ENCODE measurements at places on chromosomes 7 and 10. TPM values are rescaled to one million over a fixed set of nuclear protein-coding genes. Genes with fewer than 3 reads are reported as not detected.

GRCh38 chr7:92622685-92623084 lies 32.5 kb upstream of the FAM133B start:
- H3K4me3 ChIP-seq: no peak overlapping the region
- H3K27me3 ChIP-seq: no peaks in the 10 kb centered on the region
- H3K4me1 ChIP-seq: peaks cover 28% of the 10 kb centered on the region
- H3K27ac ChIP-seq: peak overlapping the region; percentile 80
- peaks cover 4% of the 10 kb centered on the region for H3K36me3 ChIP-seq

- H3K36me3 ChIP-seq: no peaks in the 10 kb centered on the region
- H3K27ac ChIP-seq: no peak overlapping the region
- H3K4me3 ChIP-seq: no peak overlapping the region
- H3K4me1 ChIP-seq: no peaks in the 10 kb centered on the region
Observed at GRCh38 chr10:116538992-116539391, 6.7 kb upstream of the PNLIP start.

- no peak for DNase-seq
- no peak overlapping the region for H3K27ac ChIP-seq
- no peak overlapping the region for H3K4me3 ChIP-seq
- no peaks in the 10 kb centered on the region for H3K36me3 ChIP-seq
- no peaks in the 10 kb centered on the region for H3K27me3 ChIP-seq
Observed at GRCh38 chr7:78326189-78326588, 527.6 kb downstream of the PHTF2 start.

DNA sequence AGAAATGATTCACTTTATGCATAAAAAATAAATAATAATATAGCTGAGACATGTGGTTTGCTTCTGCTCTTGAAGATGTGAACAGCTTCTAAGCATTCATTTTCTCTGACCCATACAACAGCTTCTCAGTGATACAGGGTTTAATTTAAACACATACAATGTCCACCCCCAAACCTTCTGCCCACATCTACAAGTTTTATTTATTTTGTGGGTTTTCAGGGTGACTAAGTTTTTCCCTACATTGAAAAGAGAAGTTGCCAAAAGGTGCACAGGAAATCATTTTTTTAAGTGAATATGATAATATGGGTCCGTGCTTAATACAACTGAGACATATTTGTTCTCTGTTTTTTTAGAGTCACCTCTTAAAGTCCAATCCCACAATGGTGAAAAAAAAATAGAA lies 17.2 kb downstream of the INHBA start:
- no peaks in the 10 kb centered on the region for H3K36me3 ChIP-seq
- H3K27ac ChIP-seq: no peak overlapping the region
- DNase-seq: no peak
- H3K4me1 ChIP-seq: no peaks in the 10 kb centered on the region
- no peaks in the 10 kb centered on the region for H3K27me3 ChIP-seq

- H3K27me3 ChIP-seq: peaks cover 11% of the 10 kb centered on the region
- DNase-seq: no peak
- no peaks in the 10 kb centered on the region for H3K36me3 ChIP-seq
- H3K4me1 ChIP-seq: no peaks in the 10 kb centered on the region
Observed at GRCh38 chr7:35398518-35398917, 144.6 kb upstream of the TBX20 start.

DNA sequence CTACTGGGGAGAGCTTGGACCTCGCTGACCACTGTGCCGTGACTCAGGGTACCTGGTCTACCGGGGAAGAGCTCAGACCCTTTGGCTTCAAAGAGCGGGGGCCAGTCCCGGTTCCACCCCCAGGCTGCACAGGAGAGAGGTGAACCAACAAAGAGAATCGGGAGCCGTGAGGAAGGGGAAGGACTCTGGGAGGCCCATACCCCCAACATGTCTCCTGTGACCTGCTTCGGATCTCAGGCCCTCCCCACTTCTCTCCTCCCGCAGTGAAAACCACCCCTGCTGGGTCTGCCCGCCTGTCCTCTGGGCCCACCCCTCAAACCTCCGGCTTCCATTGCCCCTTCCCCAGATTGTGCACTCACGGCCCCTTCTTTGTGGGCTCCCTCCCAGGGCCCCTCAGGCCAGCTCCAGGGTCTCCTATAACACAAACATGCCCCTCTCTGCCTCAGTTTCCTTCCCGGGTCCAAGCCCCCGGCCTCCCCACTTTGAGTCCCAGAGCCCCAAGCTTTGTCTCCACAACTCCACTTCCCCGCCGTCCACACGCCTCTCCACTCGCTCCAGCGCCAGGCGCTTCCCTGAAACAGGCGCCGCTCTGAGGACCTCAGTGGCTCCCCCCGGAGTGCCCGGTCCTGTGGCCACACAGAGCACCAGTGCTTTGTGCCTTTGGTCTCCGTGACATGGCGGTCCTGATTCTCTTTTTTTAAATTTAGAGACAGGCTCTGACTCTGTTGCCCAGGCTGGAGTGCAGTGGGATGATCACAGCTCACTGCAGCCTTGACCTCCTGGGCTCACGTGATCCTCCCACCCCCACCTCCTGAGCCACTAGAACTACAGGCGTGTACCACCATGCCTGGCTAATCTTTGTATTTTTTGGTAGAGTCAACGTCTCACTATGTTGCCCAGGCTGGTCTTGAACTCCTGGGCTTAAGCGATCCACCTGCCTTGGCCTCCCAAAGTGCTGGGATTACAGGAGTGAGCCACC lies 7.5 kb upstream of the INTS1 start:
- no peak overlapping the region for H3K4me3 ChIP-seq
- H3K27ac ChIP-seq: peak overlapping the region; percentile 75
- H3K27me3 ChIP-seq: no peaks in the 10 kb centered on the region
- no peaks in the 10 kb centered on the region for H3K36me3 ChIP-seq
- peaks cover 58% of the 10 kb centered on the region for H3K4me1 ChIP-seq

DNA sequence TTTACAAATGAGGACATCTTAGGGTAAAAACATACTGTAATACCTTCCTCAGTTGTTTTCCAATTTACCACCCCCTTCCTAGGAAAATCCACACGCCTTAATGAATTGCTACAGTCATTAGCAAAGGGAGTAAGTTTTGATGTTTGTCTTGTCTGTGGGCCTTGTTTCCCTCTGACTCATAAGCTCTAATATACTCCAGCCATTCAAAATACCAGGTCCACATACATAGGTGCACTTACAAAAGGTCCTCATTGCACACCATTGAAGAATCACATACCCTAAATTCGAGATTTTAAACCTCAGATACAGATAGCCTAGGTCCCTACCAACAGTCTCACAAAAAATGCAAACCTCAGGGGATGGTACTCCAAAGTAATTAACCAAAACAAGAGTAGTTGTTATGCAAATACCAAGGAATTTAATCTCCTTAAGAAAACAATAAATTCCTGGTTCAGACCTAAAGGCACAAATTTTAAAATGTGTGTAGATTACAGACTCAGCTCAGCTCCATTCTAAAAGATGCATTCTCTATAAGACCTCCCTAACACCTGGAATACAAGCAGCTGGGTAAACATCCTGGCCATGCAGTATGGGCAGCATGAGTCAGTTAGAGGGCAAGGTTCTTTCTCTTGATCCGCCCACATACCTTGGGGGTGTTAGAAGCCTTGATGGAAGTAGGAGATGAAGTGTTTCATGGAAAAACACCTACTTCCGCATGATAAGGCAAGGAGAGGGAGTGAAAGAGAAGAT lies 3.0 kb upstream of the LIPK start:
- peaks cover 23% of the 10 kb centered on the region for H3K4me1 ChIP-seq
- H3K27me3 ChIP-seq: no peaks in the 10 kb centered on the region
- peak overlapping the region; percentile 80 for H3K27ac ChIP-seq
- peak; percentile 57 for DNase-seq

Gene MRLN
- not detected for total RNA-seq

- H3K27ac ChIP-seq: no peak overlapping the region
- DNase-seq: no peak
- no peaks in the 10 kb centered on the region for H3K27me3 ChIP-seq
- no peak overlapping the region for H3K4me3 ChIP-seq
- no peaks in the 10 kb centered on the region for H3K4me1 ChIP-seq
Observed at GRCh38 chr7:22346383-22347107, 10.4 kb downstream of the RAPGEF5 start.

Gene CYP26C1
- total RNA-seq: 1.1 TPM

Gene HOXA5
- total RNA-seq: 3.9 TPM

DNA sequence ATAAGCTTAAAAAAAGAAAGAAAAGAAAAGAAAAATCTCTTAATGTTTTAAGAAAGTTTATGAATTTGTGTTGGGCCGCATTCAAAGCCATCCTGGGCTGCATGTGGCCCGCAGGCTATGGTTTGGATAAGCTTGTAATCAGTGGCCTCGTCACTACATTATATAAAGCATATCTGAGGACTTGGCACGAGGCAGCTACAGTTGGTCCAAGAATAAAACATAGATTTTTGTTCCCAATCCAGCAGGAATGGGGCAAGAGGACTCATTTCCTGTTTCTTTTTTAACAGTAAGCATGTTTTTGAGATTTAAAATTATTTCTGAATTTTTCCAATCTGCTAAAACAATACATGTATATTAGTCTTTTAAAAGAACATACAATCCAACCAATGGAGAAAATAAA lies 28.6 kb downstream of the MCM10 start:
- H3K27ac ChIP-seq: no peak overlapping the region
- no peak overlapping the region for H3K4me3 ChIP-seq
- H3K27me3 ChIP-seq: no peaks in the 10 kb centered on the region

DNA sequence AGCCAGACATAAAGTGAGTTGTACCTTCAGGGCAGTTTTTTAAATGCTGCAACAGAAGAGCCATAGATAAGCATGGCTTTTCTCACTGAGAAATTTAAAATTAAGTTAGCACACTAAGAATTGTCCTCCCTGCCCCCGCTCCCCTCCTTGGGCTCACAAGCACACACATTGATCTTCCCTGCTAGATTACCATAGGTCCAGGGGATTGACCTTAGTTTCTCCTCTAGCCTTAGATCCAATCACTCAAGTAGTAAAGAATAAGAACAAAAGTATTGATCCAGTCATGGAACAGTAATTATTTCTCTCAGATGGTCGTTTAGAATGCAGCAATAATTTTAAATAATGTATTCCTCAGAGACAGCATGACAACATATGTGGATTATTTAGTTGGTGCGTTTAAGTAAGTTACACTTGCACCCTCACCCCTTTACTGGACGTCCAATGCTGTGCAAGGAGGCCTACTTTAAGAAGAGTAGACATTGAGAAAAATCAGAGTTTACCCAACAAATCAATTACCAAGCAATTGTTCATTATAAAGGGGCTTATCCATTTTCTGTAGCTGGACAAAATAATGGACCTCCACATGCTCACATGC lies 683.5 kb upstream of the GALNT17 start:
- H3K27ac ChIP-seq: no peak overlapping the region
- H3K36me3 ChIP-seq: no peaks in the 10 kb centered on the region
- no peaks in the 10 kb centered on the region for H3K27me3 ChIP-seq
- no peaks in the 10 kb centered on the region for H3K4me1 ChIP-seq
- no peak for DNase-seq
- H3K4me3 ChIP-seq: no peak overlapping the region

Gene LIPK
- not detected for total RNA-seq

GRCh38 chr7:69859342-69859741 lies 261.1 kb downstream of the AUTS2 start:
- H3K4me3 ChIP-seq: no peak overlapping the region
- H3K4me1 ChIP-seq: no peaks in the 10 kb centered on the region
- no peaks in the 10 kb centered on the region for H3K27me3 ChIP-seq
- no peaks in the 10 kb centered on the region for H3K36me3 ChIP-seq
- DNase-seq: no peak

DNA sequence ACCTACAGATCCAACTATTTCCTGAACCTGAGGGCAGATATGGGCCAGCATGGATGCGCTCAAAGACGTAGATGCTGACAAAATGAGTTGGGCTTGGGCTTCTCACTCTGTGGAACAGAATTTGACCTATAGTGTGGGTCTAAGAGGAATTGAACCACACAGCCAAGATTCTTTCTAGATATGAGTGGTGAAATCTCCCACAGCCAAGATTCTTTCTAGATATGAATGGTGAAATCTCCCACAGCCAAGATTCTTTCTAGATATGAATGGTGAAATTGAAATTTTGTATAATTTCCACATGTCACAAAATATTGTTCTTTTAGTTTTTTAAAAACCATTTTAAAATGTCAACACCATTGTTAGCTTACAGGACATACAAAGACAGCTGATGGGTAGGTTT lies 215.4 kb upstream of the LRGUK start:
- no peak overlapping the region for H3K4me3 ChIP-seq
- no peaks in the 10 kb centered on the region for H3K36me3 ChIP-seq
- H3K4me1 ChIP-seq: no peaks in the 10 kb centered on the region
- no peaks in the 10 kb centered on the region for H3K27me3 ChIP-seq
- no peak overlapping the region for H3K27ac ChIP-seq

Gene FGF8
- total RNA-seq: 0.39 TPM

DNA sequence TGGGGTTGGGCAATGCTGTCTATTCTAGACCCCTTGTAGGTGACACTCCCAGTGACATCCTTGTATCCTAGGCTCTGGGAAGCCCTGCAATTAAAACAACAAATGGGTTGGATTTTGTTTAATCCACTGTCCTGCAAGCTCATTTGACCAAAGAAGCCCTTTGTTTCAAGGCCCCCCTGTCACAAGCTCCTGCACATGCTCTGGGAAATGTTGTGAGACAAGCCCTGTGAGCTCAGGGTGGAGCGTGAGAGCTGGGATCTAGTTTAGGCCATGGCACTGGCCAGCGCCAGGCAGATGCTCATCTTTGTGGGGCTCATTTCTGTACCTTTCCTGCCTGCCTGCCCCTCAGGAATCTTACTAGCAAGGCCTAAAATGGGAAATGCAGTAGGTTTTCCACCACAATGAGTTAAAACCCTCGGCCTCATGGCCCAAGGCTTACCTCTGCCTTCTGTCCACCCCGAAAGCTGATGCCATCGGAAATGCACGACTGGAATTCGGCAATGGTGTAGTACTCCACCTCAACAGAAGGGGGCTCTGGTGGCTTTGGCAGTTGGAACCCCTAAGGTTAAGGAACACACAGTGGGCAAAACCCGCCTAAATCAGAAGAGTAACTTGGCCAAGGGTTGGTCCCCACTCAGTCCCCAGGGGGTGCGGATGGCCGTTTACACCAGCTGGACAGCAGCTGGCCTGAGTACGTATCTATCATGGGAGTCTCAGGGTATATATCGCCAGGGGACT lies 112.0 kb downstream of the NEURL1 start:
- H3K27ac ChIP-seq: no peak overlapping the region
- H3K4me3 ChIP-seq: no peak overlapping the region
- H3K36me3 ChIP-seq: no peaks in the 10 kb centered on the region
- no peaks in the 10 kb centered on the region for H3K27me3 ChIP-seq
- H3K4me1 ChIP-seq: no peaks in the 10 kb centered on the region

GRCh38 chr7:138958391-138958956 lies 22.7 kb downstream of the KIAA1549 start:
- H3K4me3 ChIP-seq: no peak overlapping the region
- H3K4me1 ChIP-seq: peaks cover 4% of the 10 kb centered on the region
- no peaks in the 10 kb centered on the region for H3K27me3 ChIP-seq
- no peak for DNase-seq
- H3K36me3 ChIP-seq: no peaks in the 10 kb centered on the region

Gene PLAC9
- total RNA-seq: not detected

Measured in Panc1 (cell line).